CD4-positive, alpha-beta T cell treated with Interleukin-15 for 4 hours (primary cell): ENCODE measurements at places on chromosomes 1 and 21.

GRCh38 chr1:168135921-168136708 is 615 bp downstream of the GPR161 start:
- DNase-seq: no peak

DNA sequence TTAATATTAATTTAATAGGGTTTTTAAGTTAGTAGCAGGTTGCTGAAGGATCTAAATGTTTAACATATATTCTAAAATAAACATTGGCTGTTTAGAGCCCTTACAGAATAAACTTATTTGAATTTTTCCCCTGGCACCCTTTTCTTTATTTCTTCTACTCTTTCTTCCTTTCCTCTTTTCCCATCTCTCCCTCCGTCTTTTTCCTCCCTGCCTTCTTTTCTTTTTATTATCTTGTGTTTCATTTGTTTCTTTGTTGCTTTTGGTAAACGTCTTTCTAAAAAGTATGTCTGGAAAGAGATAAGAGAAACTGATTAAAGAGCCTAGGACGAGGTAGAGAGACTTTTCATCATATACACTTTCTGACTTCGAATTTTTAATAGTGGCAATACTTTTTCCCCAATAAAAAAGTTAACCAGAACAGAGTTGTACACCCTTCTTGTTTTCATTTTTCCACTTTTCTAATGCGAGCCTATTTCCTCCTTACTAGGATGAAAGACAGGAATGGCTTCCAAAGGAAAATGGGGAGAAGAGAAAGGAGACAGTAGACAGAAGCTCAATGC is 39.5 kb upstream of the ATF3 start:
- DNase-seq: no peak

- DNase-seq: no peak
Observed at GRCh38 chr1:224521904-224522734, 87.5 kb upstream of the WDR26 start.

DNA sequence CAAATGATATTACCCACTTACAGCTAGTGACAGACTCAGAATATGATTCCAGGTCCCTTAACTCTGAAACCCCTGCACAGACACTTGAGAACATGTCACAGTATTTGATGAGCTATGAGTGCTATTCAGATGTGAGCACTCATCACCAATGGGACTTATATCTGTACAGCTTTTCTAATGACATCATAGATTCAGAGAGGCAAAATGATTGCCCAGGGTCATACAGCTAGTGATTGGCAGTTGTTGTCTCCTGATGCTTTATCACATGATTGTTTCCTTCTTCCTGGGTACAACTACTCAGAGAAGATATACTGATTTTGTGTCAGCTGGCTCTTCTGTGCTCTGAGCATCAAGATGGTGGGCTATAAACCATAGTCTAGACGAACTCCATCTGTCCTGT is 428.0 kb upstream of the BEND5 start:
- no peak for DNase-seq

DNA sequence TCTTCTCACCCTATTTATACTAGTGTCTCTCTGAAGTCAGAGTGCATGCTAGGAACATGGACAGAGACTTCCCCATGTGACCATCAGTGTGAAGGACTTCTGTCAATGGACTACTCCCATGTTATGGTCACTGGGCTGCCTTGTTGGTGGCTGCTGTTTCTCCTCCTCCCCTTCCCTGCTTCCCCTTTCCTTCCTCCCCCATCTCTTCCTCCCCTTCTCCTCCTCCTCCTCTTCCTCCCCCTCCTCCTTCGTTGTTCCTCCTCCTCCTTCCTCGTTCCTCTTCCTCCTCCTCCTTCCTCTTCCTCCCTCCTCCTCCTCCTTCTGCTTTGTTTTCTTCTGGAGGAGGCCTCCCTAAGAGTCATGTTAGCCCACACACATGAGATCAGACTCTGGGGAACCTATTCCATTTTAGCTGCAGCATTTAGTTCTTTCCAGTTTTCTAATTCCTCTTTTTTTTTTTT is 35.8 kb downstream of the IER5 start:
- DNase-seq: no peak

DNA sequence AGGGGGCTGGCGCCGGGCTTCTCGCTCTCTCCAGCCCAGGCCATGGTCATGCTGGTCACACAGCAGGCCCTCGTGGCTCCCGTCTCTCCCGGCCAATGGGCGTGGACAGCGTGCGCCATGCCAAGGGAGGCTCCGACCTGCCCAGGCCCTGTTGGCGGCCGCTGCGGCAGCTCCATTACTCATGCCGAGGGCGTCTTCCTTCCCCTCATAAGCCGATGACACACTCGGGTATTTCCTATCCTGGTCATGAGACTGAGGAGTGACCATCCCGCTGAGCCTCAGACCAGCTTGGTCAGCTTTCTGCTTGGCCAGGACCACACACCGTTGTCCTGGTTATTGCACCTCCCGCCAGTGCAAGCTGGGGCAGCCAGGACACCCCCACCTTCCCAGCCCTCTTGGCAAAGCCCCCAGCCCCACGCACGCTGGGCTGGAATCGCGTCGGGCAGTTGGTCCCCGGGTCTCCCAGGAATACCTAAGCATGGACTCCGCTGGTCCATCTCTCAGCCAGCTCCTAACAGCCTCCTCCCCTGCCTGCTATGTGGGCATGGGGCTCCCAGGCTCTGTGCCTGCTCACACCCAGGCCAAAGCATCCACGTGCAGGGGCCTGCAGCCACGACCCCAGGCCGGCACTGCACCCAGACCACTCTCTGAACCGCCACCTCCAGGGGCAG is 49.8 kb downstream of the ARHGEF16 start:
- DNase-seq: no peak

DNA sequence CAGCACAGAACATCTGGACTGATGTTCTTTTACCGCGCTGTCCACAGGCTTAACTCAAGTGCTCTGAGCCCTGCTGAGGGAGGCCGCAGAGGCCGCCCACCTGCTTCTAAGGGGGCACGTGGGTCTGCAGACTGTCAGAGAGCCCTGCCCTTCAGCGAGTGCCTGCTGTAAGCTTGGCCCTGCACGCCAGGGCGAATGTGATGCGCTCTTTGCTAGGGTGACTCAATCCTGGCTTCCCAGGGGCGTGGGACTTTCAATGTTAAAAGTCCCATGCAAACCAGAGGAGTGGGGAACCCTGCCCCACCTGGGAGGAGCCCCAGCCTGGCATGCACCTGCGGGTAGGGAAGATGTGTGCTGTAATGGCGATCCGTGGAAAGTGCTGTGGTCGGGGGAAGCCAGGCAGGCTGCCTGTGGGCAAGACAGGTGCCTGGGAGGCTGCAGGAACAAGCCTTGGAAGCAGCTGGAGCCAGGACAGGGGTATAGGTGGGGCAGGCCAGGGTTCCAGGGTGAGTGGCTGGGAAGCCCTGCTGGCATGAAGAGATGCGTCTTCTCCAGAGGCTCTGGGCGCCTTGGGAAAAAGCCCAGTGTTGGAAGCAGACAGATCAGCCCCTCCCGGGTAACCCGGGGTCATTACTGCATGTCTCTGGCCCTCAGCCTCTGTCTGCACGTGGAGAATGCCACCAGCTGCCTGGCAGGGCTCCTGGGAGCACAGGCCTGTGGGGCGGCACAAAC is 594 bp upstream of the PANK4 start:
- DNase-seq: peak; percentile 38

DNA sequence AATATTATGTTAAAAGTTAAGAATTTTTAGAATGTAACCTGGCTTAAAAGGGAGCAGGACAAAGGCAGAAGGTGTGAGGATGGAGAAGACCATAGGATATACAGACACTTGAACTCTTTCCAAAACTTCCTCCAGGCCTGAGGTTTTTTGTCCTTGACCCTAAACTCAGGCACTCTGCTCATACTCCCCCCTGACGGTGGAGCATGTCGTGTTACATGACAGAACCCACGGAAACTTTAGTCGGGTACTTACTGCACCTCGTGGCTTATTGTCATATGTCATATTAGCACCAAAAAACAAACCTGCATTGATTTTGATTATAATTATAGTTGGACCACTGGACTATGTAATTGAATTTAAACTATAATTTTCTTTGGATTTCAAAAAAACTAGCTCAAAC is 20.8 kb downstream of the TNFRSF9 start:
- DNase-seq: no peak

- DNase-seq: no peak
Observed at GRCh38 chr1:112626887-112627286, 7.3 kb downstream of the CAPZA1 start.

GRCh38 chr1:17423781-17424245 is 15.7 kb downstream of the RCC2 start:
- DNase-seq: no peak

DNA sequence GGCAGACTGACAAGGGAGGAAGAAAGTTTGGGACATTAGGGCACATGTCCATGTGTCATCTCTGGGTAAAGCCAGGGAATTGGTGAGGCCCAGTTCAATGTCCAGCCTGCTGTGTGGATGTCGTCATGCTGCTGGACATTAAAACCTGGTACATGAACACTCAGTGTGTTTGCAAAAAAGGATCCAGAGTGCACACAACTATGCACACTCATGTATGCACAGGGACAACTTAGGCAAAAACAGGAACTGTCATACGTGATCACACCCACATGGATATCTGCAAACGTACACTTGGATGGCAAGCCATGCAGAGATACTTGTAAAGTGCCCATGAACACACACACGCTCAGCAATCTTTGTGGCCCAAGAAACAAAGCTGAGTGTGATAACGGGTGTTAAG is 47.9 kb upstream of the NEK2 start:
- DNase-seq: no peak

DNA sequence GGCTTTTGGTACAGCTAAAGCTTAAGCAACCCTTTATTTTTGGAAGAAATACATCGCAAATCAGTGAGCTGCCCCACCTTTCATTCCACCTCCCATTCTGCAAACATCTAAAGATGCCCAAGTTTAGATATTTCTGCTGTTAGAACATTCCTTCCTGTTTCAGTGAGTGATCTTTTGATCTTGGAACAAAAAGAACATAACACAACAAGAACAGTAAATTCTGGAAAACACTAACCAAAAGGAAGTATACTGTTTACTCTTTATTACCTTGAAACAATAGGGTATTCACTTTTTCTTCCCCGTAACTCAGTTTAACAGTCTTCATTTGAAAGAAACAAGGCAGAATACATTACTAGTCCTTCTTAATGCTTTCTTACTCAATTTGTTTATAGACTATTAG is 40.6 kb downstream of the HNRNPR start:
- no peak for DNase-seq

- DNase-seq: no peak
Observed at GRCh38 chr1:10196976-10197375, 13.4 kb upstream of the KIF1B start.

DNA sequence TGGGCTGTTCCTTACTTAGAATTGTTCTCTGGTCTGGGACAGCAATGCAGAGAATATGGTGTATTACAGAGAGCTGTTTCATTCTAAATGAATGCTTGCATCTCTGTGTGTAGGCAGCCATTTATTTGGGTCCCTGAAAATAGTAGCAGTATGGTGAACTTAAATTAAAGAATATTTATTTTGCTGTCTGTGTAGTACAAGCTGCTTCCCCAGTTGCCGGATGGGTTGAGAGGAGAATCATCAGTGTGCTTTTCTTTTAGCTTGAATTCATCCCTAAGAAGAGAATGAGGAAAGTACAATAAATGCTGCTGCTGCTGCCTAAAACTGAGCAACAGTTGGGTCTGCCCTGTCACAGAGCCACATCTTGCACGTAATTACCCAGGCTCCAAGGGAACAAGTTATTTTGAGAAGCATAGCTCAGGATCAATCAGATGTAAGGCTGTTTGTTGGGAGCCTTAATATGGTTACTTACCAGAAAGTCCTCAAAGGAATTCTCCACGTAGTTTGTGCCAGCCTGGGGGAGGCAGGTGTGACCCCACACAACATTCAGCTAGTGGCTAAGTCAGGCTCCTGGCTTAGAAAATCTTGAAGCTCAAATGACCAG is 16.6 kb downstream of the ACTN2 start:
- DNase-seq: no peak

DNA sequence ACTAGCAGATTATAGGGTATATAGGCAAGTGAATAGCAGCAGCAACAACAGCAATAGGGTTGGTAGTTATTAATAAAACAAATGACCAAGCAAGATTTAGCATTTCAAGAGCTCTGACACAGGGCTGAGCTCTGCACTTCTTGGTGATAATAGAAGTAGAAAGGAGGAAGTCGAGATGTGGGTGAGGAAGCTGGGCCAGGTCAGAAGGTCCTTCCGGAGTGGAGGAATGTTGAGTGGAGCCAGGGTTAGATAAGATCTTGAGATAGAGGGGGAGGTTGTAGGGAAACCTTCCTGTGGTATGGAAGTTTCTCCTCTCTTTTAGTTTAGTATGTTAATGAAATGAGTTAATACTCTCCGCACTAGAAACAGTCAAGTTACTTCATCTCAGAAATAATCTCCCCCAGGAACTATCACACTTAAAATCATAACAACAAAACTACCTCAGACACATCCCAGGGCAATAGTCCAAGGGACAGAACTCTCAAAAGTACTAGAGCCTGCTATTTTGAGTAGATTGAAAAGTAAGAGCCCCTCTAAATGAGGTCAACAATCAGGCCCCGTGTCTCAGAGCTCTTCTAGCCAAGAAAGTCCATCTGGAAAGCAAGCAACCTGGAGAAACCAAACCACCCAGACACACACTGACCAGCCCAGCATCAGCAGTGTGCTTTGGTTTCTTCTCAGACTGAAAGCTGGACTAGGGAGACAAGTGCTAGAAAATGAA is 45.4 kb upstream of the ATP1B1 start:
- DNase-seq: no peak

DNA sequence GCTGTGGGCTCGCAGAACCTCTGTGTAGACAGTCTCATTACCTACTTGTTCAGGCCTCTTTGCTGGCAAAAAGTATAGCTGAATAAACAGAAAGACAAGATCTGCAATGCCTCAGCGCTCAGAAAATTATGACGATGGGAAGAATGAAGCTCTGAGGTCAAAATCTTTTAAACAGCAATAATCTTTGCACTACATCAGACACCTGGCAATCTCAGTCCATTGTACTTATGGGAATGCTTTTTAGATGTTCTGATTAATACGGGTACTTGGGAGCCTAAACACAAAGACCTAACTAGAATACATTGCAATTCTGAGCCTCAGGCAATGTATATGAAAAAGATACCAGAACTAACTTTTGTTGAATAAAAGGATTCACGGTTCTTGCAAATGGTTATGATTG is 410.7 kb downstream of the SMYD3 start:
- DNase-seq: no peak

GRCh38 chr1:47995306-47996050 is 1.7 kb downstream of the TRABD2B start:
- DNase-seq: no peak

GRCh38 chr1:216223486-216223885 is 199.8 kb downstream of the USH2A start:
- DNase-seq: no peak

DNA sequence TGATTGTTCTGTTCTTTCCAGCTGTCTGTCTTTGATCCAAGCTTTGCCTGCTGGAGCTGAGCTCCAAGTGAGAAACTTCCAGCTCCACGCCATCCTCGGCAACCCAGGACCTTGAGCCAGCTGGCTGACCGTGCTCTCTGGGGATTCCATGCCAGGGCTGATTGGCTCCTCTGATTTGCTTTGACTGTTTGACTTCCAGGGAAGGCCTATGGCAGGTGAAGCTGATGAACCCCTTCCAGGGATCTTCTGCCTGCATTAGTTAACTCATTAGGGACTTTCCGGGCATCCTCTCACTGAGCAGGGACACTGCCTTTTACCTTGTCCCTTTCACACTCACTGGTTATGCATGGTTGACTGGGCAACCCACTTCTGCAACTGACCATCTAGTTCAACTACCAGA is 406.1 kb downstream of the RPS6KC1 start:
- DNase-seq: no peak
